Astrocyte (in vitro differentiated cells and primary cell): ENCODE measurements at places on chromosomes 3 and 15. TPM values are rescaled to one million over a fixed set of nuclear protein-coding genes. Genes with fewer than 3 reads are reported as not detected.

Gene CADPS
- 5.4 and 7.1 TPM in 2 replicates for total RNA-seq

Gene OR5K2
- total RNA-seq = not detected in 2 replicates

Gene GOLGA6A
- 0.30 and 0.31 TPM in 2 replicates for total RNA-seq

Gene B3GALNT1
- total RNA-seq = 11.1 and 12.8 TPM in 2 replicates

Gene ENTPD3
- 0.53 and 0.75 TPM in 2 replicates for total RNA-seq

Gene IL17RC
- 20.1 and 23.9 TPM in 2 replicates for total RNA-seq

Gene SCAANT1
- not detected in 2 replicates for total RNA-seq

Gene ABCF3
- 61.1 and 70.9 TPM in 2 replicates for total RNA-seq

Gene RPP14
- total RNA-seq = 19.0 and 22.2 TPM in 2 replicates

Gene ARID3B
- 11.9 and 18.5 TPM in 2 replicates for total RNA-seq

Gene ZNF502
- total RNA-seq = 1.9 and 2.2 TPM in 2 replicates

Gene EXD1
- total RNA-seq = 0.07 TPM in 1 of 2 replicates, not detected in the other

Gene MRPL46
- 24.3 and 24.6 TPM in 2 replicates for total RNA-seq

Gene DAZL
- not detected in 2 replicates for total RNA-seq

Gene IL5RA
- total RNA-seq = not detected in 2 replicates

Gene ZBED2
- total RNA-seq = 0.36 and 1.0 TPM in 2 replicates

Gene ECE2
- not detected in 2 replicates for total RNA-seq

Gene TRAT1
- not detected in 2 replicates for total RNA-seq

Gene SAMMSON
- total RNA-seq = not detected in 2 replicates

Gene CMTM8
- total RNA-seq = 1.6 TPM in 2 replicates

Gene PATL2
- total RNA-seq = 0.41 and 1.2 TPM in 2 replicates

Gene UPK1B
- 0.14 TPM in 2 replicates for total RNA-seq

Gene ROBO2
- 1.4 and 1.5 TPM in 2 replicates for total RNA-seq

Gene SH3BP5
- 25.2 and 27.5 TPM in 2 replicates for total RNA-seq

Gene C3orf70
- total RNA-seq = 5.7 and 8.2 TPM in 2 replicates

Gene SH3GL3
- 2.5 and 2.7 TPM in 2 replicates for total RNA-seq

Gene PTH1R
- total RNA-seq = 4.4 and 5.2 TPM in 2 replicates

Gene SUMF1
- 17.4 and 22.2 TPM in 2 replicates for total RNA-seq

Gene ZDHHC19
- 0.41 TPM in 1 of 2 replicates, not detected in the other for total RNA-seq

Gene MORC1
- total RNA-seq = not detected in 2 replicates

Gene ZBBX
- total RNA-seq = 0.58 and 1.3 TPM in 2 replicates

Gene LSMEM2
- 0.30 TPM in 1 of 2 replicates, not detected in the other for total RNA-seq

Gene IMPG2
- total RNA-seq = 0.26 and 0.30 TPM in 2 replicates

Gene ATG3
- 45.4 and 46.2 TPM in 2 replicates for total RNA-seq

Gene TPM1
- 2,922 and 3,062 TPM in 2 replicates for total RNA-seq

Gene ZNF654
- total RNA-seq = 18.7 and 19.1 TPM in 2 replicates

Gene DNAH1
- total RNA-seq = 2.2 and 2.3 TPM in 2 replicates

Gene SLC38A3
- 0.68 and 1.9 TPM in 2 replicates for total RNA-seq
